Right cardiac atrium (tissue), 5 donors: ENCODE measurements at places on chromosomes 12 and 14. TPM values are rescaled to one million over a fixed set of nuclear protein-coding genes. Genes with fewer than 3 reads are reported as not detected.

DNA sequence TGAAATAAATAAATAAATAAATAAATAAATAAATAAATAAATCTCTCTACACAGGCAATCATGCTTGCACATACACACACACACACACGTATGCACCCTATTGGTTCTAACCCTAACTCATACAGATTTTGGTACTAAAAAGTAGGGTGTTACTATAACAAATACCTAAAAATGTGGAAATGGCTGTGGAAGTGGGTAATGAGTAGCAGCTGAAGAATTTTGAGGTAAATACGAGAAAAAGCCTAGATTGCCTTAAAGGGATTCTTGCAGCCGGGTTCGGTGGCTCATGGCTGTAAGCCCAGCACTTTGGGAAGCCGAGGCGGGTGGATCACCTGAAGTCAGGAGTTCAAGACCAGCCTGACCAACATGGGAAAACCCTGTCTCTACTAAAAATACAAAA is 15.7 kb upstream of the SLC2A3 start:
- no peak for DNase-seq

The HOXC5 gene
- total RNA-seq = not detected

DNA sequence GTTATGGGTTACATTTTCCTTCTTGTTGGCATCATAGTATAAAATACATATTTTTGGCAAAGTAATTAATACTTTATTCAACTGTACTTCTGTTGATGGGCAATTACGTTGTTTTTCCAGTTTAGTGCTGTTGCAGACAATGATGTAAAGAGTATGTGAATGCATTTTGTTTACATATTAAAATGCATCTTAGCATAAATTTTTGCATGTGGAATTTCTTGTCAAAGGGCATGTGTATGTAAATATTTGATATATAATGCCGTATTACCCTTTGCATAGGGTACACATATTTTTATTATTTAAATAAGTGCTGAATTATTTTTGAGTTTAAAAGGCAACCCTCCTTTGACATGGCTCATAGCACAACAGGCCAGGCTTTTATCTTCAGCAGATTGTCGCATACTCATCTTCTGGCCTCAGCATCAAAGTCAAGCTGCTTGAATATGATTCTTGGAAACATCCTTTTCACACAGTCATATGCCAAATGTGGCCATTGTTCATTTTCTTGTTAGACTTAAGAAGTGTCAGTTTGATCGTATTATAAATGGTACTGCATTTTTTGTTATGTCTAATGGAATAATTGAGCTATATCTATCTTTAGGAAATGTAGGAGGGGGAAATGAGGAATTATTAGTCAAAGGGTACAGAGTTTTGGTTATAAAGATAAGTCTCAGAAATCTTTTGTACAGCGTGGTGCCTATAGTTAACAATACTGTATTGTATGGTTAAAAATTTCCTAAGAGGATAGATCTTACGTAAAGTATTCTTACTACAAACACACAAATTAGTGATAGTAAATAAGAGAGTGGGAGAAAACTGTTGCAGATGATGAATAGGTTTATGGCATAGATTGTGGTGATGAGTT is 138.5 kb downstream of the FUT8 start:
- no peak for DNase-seq

The OAS2 gene
- total RNA-seq = 13.7 TPM

DNA sequence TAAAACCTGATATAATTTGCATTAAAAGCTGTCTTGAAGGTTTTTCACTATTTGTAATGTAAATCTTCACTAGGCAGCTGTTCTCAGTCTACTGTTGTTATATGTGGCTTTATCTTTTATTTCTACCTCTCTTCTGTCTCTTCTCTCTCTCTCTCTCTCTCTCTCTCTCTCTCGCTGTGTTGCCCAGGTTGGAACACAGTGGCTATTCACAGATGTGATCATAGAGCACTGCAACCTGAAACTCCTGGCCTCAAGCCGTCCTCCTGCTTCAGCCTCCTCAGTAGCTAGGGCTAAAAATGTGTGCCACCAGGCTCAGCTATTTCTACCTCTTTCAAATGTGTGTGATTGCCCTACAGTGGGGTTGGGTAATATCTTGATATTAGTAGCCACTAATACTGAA is 21.1 kb downstream of the FUT8 start:
- no peak for DNase-seq

GRCh38 chr14:61733972-61734371 is 28.2 kb upstream of the SNAPC1 start:
- no peak for DNase-seq

The POLE2 gene
- total RNA-seq = 1.2 TPM
